ENCODE measurements at places on chromosomes 6 and 20.

DNA sequence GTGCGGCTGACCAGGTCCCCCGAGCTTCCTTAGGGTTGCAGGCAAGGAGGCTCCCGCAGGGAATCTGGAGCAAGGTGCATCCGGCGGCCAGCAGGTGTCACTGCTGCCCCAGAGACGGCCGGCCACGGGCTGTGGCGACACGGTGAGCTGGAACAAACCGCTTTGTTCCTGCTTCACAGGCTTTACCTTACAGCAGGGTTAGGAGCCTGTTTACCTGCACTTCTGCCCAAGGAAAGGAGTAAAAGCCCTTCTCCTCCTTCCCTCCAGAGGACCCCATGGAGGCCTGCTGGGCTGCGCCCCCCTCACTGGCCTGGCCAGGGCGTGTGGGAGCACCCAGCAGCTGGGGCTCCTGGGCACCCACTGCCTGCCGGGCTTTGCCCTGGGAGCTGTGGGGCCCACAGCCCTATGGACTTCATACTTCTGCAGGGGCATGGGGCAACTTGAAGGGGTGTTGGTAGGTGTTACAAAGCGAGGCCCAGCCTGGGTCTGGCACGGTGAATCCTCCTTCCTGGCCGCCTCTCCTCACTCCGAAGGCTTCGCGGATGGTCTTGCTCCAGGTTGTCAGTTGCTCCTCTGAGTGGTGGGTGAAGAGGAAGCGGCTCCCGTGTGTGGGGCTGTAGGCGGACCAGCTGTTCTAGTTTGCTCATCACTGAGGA lies 88.4 kb downstream of the CDC5L start:
- DNase-seq: peak; percentile 97

- DNase-seq: peak; percentile 30
Measured at GRCh38 chr6:157229132-157229618, 94.1 kb downstream of the TMEM242 start.

DNA sequence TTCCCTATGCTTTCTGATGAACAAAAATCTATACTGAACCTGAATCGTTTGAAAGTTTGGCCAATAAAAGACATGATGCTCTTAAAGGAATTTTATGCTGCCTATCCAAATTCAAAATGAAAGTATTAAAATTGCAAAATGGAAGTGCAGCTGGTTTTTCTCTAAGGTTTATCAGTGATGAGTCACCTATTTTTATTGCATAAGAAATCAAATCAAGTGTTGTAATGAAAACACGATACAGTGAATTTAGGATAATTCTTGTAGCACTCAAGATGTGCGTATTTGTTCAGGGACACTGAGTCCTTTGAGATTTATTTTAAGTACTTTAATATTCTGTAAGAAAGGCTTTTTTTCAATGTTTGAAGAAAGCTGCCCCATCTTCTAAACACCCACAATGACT lies 409.5 kb downstream of the ADGRB3 start:
- DNase-seq: no peak

GRCh38 chr6:33428224-33428965 lies 8.5 kb downstream of the SYNGAP1 start:
- DNase-seq: peak; percentile 58

- no peak for DNase-seq
Measured at GRCh38 chr20:57677584-57677982, 32.2 kb downstream of the PMEPA1 start.

DNA sequence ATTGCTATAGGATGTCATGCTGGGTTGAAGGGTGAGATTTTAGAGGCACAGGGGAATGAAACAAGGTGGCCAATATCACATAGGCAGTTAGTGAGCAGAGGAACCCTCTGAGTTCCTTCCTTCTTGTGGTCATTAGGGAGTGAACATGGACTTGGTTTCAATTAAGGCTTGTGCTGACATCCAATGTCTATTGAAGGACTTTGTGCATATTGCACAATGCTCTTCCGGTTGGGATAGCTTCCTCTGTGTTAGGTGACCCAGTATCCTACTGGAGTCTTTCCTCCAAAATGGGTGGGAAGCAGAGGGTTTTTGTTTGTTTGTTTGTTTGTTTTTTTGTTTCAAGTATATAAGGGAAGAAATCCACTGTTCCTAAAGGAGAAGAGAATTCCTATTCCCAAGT lies 98.5 kb downstream of the HDGFL1 start:
- no peak for DNase-seq

GRCh38 chr20:24425523-24426135 lies 43.8 kb upstream of the SYNDIG1 start:
- no peak for DNase-seq

GRCh38 chr6:26159357-26160273 lies 72.4 kb downstream of the HFE start:
- peak; percentile 68 for DNase-seq

DNA sequence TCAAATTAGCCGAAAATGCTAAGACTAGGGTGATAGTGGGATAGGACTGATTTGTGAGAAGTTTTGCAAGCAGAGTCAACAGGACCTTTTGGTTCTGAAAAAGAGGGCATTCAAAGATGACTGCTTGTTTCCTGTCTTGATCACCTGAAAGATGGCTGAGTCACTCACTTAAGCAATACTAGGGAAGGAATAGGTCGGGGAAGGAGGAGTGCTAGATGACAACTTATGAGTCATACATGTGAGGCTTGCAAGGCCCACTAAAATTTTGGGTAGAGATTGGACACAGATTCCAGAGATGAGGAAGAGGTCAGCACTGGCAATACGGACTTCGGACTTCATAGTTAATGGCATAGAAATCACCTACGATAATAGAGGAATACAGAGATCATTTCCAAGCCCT lies 89.2 kb downstream of the FAM83B start:
- no peak for DNase-seq

GRCh38 chr20:39136798-39137197 lies 174.7 kb downstream of the DHX35 start:
- no peak for DNase-seq

DNA sequence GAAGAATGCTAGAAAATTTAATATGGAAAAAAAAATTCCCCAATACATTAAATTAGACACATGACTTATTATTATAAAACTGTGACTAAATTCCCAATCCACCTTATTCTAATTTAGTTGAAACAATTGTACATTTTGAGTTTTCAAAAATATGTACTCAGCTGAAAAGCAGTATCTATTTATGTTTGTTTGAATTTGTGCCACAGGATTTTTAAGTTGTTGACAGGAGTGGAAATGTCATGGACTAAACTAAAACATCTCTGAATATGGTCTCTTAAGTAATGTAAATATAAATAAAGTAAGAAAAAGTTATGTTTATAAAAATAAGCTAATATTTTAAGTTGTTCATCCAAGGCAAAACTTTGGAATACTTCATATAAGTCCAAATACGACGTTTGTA lies 86.9 kb downstream of the COL21A1 start:
- no peak for DNase-seq

DNA sequence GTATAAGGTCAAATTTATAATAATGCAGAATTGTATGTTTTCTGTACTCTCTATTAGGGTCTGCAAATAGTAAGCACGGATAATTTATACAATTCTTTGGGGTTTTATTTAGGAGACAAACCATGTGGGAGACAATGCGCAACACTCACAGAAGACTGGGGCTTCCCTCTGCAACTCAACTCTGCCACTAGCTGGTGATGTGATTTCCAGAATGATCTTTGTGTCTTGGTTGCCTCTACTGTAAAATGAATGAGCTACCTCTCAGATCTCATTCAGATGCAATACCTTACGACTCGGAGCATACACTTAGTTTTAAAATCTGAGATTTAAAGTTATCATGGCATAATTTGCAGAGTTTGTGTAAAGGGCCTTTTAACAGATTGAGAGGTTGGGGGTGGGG lies 6.4 kb downstream of the MAN1A1 start:
- DNase-seq: no peak

- DNase-seq: no peak
Measured at GRCh38 chr6:17930321-17930993, 57.0 kb downstream of the KIF13A start.

- DNase-seq: no peak
Measured at GRCh38 chr6:6826095-6826901, 237.8 kb downstream of the LY86 start.

- no peak for DNase-seq
Measured at GRCh38 chr6:15887491-15888461, 224.9 kb upstream of the DTNBP1 start.

DNA sequence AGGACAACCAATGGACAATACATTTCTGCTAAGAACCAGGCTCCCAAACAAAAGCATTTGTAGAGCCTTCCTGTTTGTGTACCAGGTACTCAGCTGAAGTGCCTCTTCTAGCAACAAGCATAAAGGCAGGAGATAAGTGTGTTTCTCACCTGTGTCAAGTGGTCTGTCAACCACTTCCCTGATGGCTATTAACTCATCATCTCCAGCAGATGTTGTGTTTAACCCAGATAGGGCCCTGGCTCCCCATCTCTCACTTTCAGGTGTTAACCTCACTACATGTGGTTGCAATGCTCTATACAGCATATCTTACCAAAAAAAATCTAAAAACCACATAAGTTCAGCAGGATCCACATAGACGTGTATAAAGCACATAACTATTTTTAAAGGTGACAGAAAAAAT lies 9.6 kb upstream of the IL17A start:
- DNase-seq: no peak

GRCh38 chr6:32184084-32184640 lies at the start of gene AGER:
TSS of gene AGER (minus strand) at chr6:32184253. CDS start at chr6:32184222, 31 bp downstream.
- DNase-seq: no peak

GRCh38 chr6:89184344-89184743 lies 32.8 kb downstream of the GABRR1 start:
- no peak for DNase-seq

GRCh38 chr6:31048099-31048498 lies 37.8 kb downstream of the MUC22 start:
- no peak for DNase-seq

- no peak for DNase-seq
Measured at GRCh38 chr6:25485821-25486534, 166.0 kb upstream of the SCGN start.
